ENCODE measurements at places on chromosomes 5 and 9. TPM values are rescaled to one million over a fixed set of nuclear protein-coding genes. Genes with fewer than 3 reads are reported as not detected.

DNA sequence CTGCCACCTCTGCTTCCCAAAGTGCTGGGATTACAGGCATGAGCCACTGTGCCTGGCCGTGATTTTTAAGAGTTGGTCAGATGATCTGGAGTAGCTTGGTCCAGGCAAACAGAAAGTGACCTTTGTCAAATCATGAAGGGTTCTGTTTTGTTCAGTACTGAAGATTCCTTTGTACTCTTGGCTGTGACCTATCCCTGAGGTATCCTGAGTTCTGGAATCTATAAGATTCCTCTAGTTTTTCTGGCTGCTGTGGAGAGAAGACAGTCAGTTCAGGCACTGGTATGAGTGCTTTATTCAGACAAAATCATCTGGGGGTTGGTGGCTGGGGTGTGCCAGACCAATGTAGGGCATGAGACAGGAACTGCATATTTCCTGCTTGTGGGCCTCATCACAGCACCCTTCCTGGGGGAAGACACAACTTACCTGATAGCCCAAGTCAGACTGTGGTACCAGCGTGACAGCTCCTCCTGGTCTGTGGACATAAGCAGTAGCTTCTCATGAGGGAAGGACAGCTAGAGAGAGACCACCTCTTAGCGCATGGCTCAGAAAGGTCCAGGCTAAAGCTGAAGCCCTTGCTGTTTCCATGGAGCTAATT lies 3.1 kb downstream of the ARHGEF39 start:
- no peak for DNase-seq

DNA sequence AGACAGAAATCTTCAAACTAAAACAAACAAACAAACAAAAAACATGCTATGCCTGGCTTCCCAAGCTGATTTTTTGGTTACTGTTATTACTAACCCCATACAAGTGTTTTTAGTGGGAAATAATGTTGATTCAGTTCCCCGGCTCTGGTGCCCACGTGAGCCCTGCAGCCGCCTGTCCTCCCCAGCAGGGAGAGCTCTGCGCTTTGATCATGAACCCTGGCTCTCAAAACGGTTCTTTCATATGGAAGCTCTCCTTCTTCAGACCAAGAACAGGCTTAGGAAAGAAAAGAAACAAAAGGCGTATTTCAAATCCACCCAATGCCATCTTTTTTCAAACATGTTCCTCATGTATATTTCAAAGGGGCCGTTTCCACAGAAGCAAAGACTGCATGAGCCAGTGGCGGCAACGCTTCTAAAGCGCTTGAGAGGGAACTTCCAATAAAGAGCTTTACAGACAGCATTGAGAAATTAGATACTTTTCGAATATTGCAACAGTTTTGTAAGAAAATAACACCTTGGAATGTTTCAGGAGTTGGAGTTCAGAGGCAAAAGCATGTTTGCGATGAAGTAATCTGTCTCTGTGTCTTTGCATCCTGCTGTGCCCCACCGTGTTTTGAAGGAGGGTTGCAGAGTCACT lies 74.8 kb downstream of the ICE1 start:
- DNase-seq = peak; percentile 67

- DNase-seq = no peak
These were observed 99.4 kb downstream of the TMEM215 start for GRCh38 chr9:32882705-32883104.

DNA sequence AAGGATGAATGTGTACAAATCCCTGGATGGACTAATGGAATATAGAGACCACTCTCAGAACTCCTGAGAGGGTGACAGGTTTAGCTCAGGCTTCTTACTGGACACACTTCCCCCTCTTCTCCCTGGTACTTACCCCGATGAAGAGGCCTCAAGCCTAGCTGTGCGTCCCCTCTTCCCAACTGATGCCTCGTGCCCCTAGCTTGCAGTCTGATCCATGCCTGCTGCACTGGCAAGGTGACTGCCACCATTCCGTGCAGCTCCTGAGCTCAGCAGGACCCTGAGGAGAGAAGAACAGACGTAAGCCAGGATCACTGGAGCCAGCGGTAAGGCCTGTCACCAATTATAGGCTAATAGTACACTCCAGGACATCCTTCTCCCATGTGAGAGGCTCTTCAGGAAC lies 5.5 kb upstream of the STOML2 start:
- DNase-seq = no peak

SLC6A19 gene
- not detected for total RNA-seq

EQTN gene
- 1.4 TPM for total RNA-seq
